ENCODE measurements at places on chromosomes 12 and 14. TPM values are rescaled to one million over a fixed set of nuclear protein-coding genes. Genes with fewer than 3 reads are reported as not detected.

The ESPL1 gene
- 7.7 TPM for total RNA-seq

The ORMDL2 gene
- total RNA-seq, result 19.2 TPM

The LALBA gene
- not detected for total RNA-seq

The ERO1A gene
- 95.8 TPM for total RNA-seq

The SPIC gene
- total RNA-seq, result not detected

The VRTN gene
- not detected for total RNA-seq

Measured in placental epithelial cell (primary cell).